NCI-H187 (cell line): ENCODE measurements at places on chromosomes 13 and 19.
A peak's percentile ranks its signal among the peaks of the same experiment; 100 is the strongest.

DNA sequence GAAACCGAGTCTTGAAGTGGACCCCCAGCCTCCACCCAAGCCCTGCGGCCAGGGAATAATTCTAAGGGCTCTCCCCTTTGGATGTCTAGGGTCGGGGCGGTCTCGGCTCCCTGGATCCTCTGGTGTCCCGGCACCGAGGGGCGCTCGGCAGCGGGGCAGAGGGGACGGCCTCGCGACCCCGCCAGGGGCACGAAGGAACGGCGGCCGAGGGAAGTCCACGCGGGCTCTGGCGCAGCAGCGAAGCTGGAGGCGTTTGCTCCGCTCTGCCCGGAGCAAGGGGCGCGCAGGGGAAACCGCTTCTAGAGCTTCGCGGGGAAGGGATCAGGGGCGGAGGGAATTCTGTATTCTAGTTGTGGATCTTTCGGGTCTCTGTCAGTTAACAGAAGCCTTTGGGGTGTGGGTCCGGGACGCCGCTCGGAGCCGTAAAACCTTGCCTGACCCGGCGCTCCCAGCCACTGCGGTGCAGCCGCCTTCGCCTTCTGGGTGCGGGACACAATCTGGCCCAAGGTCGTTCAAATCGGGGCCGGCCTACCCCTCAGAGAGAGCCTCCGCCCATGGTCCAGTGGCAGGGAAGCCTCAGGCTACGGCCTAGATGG lies 118.2 kb downstream of the KCNRG start:
- no peak for DNase-seq

GRCh38 chr19:47686679-47687450 lies 26.4 kb upstream of the EHD2 start:
- no peak for DNase-seq

DNA sequence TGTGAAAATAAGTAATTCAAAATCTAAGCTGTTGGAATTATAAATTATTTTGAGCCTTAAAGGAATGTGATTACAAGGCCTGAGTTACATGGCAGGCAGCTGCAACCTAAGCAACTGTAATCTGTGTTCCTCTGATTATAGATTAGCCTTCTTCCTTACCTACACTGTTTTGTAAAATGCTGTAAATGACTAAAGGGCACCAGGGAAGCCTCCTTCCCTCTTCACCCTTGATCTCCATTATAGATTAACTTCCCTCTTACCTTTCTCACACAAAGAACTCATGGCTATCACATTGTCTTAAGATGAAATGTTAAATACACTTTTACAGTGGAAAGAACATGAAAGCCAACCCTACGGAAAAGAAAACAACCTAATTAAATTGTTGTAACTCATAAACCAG lies 423.7 kb upstream of the KLF12 start:
- DNase-seq, result no peak

DNA sequence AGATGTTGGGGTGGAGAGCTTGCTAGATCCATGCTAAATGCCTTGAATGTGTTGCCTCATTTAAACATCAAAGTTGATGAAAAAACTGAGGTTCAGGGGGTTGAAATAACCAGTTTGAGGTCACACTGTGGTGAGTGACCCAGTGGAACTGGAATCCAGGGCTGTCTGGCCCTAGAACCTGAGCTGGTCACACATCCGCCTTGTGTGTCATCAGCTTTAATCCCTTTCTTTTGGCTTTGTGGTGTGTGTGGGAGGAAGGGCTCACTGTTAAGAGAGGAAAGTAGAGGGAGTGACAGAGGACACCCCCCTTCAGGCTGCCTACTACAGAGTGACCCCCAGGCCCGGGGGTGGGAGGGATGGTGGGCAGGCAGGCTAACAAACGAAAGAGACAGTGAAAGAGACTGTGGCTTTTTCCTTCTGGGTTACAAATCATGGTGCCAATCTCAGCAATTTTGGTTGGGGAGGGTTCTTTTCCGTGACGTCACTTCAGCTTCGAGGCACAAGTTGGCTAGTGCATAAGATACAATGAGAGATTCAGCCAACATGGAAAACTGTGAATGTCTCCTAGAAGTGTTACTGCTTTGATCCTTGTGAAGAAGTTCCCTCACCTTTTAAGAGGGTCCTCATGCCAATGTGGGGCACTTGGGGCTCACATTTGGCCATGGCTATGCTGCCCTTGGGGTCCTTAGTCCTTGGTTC lies 164.9 kb downstream of the DLEU7 start:
- DNase-seq, result no peak

GRCh38 chr13:35092751-35093150 lies 150.7 kb downstream of the NBEA start:
- DNase-seq, result no peak

DNA sequence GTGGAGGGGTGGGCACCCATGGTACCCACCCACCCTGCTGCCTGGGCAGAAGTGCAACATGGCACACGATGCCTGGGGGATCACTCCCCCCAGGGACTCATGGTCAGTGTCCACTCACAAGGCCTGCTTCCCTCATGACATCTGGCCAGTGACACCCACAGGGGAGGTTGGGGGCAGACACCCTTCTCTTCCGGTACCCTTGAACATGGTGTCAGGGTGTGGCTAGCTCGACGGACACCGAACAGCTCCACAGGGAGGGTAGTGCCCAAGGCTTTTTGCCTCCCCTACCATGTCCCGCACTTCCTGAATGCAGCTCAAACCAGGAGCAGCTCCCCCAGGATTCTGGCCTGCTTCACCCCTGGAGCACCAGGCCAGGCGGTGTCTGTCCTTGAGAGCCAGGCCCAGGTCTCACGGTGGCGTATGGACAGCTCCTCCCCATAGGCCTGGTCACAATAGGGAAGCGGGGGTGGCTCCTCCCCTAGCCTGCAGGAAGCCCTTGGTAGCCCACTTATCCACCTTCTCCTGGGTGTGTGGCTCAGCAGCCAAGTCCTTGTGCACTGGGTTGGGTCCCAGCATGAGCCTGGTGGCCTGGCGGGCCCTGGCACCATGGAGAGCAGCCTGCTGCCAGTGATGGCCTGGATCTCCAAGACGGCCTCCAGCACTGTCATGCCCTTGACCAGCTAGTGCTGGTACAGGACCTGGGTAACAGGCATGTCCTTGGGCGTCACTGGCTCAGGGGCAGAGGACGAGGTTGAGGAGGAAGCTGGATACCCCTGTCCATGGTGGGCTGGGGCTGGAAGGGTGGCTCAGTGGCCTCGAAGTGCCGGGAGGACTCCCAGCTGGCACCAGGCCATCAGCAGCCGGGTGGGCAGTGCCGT lies 7.8 kb downstream of the ACP4 start:
- DNase-seq, result no peak

DNA sequence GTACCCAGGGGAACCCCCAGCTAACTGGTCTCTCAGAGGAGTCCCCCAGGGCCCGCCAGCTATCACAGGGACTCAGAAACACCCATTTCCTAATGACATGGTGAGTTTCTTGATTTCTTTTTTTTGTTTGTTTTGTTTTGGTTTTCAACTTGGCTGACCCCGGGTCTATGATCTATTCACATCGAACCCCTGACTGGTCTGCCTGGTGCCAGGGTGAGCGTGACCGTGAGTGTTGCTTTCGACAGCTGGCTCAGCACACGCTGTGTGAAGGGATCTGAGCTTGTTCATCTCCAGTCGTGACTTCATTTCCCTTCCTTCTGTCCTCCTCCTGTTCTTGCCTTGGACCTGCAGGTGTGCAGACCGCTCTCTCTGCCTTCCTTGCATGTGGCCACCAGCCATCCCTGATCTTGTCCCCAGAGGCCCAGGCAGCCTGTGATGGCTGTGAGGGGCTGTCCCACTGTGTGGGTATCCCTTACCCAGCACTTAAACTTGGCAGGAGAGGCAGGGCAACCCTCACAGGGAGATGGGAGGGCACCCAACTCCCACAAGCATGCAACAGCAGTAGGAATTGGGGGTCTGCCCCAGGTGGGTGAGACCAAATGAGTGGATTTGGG lies 26.2 kb downstream of the TMEM161A start:
- DNase-seq, result no peak

- no peak for DNase-seq
Observed at GRCh38 chr13:34555988-34556387, 386.1 kb upstream of the NBEA start.

DNA sequence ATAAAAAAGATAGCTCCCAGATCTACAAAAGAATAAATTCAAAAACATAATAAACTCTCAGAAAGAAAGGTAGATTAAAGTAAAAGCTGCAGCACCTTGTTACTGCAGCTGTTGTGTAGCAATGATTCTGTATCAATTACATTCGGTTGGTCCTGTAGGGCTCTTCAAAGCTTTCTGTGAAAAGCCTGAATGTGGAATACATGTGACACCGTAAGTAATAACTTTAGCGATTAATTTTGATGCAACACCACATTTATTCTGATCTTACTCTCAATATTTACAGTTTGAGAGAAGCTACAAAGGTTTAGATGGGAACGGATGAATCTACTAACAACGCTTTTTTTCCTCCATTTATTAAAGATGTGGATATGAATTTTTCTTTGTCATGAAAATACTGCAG lies 279.2 kb downstream of the DACH1 start:
- DNase-seq, result no peak

- DNase-seq, result no peak
Observed at GRCh38 chr13:23288995-23289394, 108.2 kb downstream of the SGCG start.

DNA sequence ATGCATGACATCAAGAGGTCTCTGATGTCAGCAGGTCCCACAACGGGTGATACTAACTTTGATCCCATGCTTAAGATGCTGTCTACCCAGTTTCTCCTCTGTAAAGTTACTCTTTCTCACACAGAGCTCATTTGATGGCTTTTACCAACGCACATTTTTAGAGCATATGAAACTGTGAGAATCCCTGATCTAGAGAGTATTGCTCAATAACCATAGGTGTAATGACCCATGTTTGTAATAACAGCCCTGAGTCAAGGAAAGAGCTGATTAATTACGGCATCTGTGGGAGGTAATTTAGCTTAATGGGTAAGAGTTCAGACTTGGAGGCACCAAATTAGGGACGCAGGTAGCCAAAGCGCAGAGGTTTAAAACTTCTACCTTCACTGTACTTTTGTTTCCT lies 18.0 kb upstream of the IZUMO2 start:
- no peak for DNase-seq

DNA sequence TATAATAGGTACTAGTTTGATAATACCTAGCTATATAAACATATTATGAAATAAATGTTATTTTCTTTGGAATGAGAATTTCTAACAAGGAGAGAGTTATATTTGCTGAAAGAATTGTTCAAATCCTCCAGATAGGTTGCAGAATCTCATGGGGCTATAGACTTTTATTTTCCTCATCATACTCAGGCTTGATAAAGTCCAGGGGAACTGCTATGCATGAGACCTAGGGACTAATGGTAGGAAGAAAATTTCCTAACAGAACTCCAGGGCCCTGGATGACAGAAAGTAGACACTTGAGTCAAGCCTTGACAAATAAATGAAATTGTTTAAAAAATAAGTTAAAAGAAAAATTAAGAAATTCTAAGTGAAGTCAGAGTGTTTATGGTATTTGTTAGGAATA lies 138.5 kb upstream of the DACH1 start:
- DNase-seq, result no peak

DNA sequence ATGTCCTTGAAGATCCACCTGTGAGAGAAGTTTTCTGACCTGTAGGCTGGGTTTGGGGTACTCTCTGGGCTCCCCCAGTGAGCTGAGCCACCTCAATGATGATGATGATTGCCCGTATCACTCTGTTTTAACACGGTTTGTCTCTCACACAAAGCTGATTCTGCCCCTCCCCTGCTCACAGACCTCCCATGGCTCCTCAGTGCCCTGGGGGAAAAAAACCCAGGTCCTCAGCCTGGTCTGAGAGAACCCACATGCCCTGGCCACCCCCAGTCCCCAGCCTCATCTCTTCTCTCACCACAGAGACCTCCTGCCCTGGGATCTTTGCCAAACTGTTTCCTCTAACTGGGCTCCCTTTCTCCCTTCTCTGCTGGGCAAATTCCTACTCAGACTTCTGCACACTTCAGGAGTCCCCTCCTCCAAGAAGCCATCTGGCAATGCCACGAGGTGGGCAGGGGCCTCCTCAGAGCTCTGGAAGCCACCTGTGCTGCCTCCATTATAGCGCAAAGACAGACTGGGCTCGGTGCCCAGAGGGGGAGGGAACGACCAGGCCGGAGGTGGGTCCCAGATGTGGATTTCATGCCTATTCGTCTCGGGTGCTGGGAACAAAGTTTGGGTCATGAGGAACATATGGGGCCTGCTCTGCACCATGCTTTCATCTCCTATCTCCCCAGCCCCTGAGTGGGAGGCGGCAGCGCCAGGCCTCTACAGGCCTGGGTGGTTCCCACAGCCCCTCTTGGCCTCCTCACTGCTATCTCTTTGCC lies 8.5 kb upstream of the CA11 start:
- no peak for DNase-seq

- no peak for DNase-seq
Observed at GRCh38 chr13:29260684-29261083, 334.8 kb downstream of the SLC7A1 start.

DNA sequence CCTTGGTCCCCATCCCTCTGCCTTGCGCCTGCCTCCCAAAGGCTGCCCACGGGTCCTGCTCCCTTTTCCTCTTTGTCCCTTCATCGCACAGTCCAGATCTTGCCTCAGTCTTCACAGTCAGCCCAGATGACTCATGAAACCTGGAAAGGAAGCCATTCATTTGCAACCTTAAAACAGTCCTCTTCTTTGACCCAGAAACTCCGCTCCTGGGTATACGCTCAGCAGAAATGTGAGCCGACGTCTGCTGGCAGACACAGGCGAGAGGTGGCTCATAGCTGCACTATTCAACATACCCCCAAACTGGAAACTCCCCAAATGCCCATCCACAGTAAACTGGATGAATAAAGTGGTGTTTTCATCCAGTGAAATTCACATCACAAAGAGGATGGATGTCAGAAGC lies 13.6 kb upstream of the PEPD start:
- DNase-seq, result no peak

GRCh38 chr13:101139081-101139480 lies 277.2 kb downstream of the NALCN start:
- no peak for DNase-seq

DNA sequence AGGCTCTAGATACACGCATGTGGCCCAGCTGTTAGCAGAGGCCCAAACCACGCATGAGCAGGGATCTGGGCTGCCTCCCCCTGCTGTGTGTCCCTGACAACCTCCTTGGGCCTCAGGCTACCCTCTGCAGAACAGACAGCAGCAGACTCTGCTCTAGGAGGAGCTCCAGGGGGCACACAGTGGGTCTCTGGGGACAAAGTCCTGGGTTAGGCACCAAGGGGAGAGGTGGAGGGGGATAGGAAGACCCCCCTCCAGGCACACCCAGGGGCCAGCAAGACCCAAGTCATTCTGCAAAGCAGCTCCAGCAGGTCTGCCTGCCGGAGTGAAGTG lies 8.0 kb downstream of the TINCR start:
- no peak for DNase-seq

GRCh38 chr19:35879770-35880317 lies 11.5 kb downstream of the APLP1 start:
- peak; percentile 27 for DNase-seq

DNA sequence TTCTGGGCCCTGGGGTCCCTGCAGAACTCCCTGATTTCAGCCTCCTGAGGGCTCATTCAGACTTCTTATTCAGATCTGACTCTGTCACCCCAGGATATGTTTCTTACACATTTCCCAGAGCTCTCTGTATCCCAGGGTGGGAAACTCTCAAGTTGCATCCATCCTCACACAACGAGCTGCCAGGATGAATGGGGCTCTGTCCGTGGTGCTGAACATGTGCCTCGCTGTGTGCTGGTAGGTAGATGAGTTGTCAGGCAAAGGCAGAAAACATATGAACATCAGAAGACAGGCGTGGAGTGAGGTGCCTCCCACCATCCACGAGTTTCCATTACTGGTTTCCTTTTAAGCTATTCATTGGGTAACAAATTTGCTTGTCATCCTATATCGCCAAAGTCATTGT lies 11.4 kb upstream of the IGFL1 start:
- no peak for DNase-seq
